ENCODE measurements at places on chromosomes 12 and 14. TPM values are rescaled to one million over a fixed set of nuclear protein-coding genes. Genes with fewer than 3 reads are reported as not detected.

KIF5A gene
- total RNA-seq = 0.99 TPM

SMCO2 gene
- not detected for total RNA-seq

SP7 gene
- total RNA-seq = not detected

FGF6 gene
- not detected for total RNA-seq

NELL2 gene
- total RNA-seq = 8.1 TPM

IGFBP6 gene
- 133 TPM for total RNA-seq

TEP1 gene
- 38.7 TPM for total RNA-seq

KRT77 gene
- total RNA-seq = not detected

UNC79 gene
- not detected for total RNA-seq

NT5DC3 gene
- 11.0 TPM for total RNA-seq

SYT1 gene
- 12.3 TPM for total RNA-seq

KCNA5 gene
- total RNA-seq = 0.13 TPM

LHX5 gene
- not detected for total RNA-seq

DNA sequence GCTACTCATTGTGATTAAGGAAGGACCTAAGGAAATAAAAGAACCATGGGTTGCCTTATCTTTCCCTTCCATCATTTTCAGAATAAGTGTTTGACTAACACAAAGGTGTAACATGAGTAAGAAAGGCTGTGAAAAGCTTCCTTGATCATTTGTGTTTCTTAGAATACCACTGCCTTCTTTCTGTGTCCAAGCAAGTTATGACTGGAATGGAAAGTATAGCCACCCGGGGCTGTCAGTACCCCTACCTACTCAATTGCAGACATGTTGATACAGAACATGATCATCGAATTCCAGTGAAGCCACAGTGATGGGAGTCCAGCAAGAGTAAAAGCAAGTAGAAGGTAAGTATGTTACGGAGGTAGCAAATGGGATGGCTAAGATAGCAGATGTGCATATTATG, 209.8 kb downstream of the PELI2 start:
- no peak for DNase-seq

GRCh38 chr12:34625116-34625515, 602.8 kb downstream of the ALG10 start:
- DNase-seq = no peak

GRCh38 chr12:23699031-23699430, 250.4 kb downstream of the SOX5 start:
- DNase-seq = no peak

DNA sequence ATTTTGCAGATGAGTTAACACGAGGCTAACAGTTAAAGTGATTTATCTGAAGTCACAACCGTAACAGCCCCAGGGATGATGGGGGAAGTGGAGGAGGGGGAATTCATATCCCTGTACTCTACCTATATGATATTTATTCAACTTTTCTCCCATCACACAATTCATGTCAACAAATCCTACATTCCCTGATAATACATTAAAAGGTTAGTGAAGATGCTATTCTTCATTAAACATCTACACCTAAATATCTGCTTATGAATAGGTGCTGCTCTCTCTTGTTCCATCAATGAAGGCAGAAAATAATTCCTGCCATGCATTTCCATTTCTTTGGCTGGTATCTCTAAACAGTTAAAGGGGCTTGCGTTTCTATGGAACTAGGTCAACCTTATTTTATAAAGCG, 6.8 kb downstream of the YBX3 start:
- DNase-seq = no peak

DNA sequence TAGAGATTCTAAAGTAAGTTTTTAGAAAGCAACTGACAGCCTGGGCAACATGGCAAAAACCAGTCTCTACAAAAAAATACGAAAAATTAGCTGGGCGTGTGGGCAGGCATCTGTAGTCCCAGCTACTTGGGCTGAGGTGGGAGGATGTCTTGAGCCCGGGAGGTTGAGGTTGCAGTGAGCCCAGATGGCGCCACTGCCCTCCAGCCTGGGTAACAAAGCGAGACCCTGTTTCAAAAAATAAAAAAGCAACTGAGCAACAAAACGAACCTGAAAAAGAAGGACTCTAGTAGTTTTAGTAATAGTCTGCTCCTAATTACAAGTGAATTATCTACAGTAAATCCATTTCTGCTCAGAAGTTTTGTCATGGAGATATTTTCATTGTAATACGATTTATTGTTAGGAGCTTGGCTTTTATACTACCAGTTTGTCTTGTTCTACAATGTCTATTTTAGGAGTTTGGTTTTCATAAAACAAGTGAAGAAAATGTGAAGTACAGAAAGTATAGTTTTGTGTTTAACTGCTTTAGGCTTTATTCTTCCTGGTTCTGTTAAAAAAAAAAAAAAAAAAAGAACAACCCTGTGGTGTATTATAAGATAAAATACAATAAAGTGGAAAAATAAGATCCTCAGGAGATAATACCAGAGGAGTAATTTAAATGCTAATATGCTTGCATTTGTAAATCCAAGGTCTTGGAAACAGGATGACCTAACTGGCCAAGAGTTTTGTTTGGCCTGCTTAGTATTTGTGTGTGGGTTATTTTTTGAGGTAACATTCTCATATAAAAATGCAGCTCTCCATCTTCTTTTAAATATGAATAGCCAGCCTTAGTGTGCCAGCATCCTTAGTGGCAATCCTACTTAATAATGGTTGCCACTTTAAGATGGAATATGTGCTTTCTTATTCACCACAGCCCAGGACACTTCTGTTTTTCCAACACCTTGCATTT, 2.8 kb downstream of the TMX1 start:
- DNase-seq = no peak

DNA sequence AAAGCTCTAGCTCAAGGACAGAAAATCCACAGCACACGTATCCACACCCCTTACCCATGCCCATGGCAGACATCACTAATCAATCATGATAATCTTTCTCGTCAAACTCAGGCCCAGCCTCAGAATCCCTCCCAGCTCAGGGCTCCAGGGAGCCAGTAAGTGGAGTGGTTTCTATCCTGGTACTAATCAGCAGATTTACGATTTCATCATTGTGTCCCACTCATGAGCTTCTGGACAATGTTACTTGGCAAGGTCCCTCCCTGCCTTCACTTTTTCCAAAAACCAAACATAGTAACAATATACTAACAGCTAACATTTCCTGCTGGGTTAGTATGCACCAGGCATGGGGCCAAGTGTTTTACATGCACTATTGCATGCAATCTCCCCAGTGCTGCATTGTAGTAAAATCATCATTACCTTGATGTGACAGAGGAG, 45.8 kb upstream of the NCOR2 start:
- no peak for DNase-seq

DNA sequence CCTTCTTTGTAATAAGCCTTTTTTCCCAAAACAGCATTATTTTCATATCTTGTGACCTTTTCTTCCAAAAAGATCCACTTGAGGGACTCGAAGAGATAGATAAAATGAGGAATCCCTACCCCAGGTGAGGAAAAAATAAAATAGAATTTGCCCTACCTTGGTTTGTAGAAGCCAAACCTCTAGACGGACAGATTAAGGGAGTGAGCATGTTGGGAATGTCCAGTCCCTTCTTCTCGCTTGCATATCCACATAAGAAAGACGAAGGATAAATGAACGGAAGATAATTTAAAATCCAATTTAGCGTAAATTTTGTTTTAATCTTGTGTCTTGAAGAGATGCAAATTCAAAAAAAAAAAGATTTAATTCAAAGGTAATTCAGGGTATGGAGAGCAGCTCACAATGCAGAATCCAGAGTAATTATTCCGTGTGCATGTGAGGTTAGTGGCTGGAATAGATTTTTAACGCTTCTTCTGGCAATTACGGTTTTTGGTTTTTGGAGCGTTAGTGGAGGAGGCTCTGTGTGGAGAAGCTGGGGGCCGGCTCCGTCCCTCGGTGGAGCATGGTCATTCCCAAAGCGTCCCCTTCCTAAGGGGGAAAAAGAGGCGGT, 1.5 kb downstream of the GRIN2B start:
- no peak for DNase-seq

- DNase-seq = no peak
These were observed 7.1 kb upstream of the PNMA1 start for GRCh38 chr14:73721101-73721821.

DNA sequence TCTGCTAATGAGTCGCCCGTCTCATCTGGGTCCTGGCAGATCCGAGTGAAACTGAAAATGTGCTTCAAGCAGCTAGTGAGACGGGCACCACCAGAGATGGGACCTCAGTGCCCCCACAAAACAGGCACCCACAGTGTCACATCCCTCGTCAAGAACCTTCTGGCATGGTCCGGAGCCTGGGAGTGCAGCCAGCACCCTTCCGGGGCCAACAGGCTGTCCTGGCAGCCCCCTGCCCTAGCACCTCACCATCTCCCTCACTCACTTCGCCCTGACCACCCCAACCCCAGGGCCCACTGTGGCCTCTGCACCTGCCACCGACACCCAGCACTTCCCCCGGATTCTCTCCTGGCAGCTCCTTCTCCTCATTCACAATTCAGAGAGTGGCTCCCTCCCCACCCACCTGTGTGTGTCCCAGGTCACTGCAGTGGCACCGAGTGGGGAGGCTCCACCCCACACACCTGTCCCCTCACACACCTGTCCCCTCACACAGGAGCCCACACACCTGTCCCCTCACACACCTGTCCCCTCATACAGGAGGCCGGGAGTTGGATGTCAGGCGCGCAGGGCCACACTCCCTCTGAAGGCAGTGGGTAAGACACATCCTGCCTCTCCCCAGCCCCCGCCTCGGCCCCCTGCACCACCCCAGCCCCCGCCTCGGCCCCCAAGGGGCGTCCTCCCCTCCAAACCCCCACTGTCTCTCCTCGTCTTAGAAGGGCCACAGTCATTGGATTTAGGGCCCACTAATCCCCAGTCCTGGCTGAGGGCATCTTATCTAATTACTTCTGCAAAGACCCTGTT, 7.9 kb downstream of the GALNT9 start:
- no peak for DNase-seq

DNA sequence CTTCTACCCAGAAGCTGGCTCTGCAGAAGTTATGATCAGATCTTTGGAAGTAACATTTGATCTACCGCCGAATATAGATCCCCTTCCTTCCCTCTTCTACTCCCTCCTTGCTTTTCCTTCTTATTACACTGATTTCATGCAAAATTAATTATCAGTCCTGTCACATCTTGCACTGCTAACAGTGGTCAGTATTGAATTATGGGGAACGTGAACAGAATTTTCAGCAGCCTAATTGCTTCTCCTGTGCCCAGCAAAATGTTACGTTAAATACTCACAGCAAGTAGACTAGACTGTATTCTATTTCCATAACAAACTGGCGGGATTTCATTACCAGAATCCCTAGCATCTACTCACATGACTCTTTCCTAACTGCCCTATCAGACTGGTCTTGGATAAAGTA, 596.9 kb downstream of the DIO2 start:
- DNase-seq = no peak

DNA sequence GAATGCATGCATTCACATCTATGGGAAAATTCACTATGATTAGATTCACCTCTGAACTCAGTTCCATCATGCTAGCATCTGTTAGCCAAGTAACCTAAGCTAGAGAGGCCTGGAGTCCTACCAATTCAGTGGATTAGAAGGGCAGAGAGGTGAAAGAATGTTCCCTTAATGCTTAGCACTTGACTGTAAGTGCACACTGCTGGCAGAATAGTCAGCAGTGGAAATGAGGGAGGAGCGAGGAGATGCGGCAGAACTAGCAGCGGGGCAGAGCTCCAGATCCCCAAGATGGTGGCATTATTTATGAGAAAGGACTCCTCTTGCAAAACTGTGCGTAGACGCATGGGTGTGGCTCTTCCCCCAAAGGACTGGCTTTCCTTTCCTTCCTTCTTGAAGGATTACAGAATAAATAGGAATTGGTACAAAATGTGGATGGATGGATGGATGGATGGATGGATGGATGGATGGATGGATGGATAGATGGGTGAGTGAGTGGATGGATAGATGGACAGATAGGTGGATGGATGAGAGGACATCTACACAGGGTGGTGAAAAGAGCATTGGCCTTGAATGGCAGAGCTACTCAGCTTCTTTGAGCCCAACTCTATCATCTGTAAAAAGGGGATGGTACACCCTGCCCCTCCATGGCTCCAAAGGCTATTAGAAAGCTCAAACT, 227.2 kb downstream of the CHST11 start:
- DNase-seq = no peak

DNA sequence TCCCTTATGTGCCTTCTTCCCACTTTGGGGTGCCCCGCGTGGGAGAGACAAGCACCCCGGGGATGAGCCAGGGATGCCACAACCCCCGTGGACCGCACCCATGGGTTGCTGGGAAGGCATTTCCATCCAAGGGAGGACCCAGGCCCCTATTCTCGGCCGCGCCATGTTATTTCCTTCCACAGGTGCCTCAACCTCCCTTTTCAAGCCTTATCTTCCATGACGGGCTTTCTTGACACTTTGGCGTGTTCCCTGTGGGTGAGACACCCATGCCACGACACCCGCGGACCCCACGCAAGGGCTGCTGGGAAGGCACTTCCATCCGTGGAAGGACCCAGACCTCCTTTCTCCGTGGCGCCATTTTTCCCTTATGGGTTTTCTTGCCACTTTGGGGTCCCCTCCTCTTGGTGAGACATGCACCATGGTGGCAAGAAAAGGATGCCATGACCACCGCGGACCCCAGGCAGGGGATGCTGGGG, 269.2 kb downstream of the ALG10 start:
- no peak for DNase-seq

DNA sequence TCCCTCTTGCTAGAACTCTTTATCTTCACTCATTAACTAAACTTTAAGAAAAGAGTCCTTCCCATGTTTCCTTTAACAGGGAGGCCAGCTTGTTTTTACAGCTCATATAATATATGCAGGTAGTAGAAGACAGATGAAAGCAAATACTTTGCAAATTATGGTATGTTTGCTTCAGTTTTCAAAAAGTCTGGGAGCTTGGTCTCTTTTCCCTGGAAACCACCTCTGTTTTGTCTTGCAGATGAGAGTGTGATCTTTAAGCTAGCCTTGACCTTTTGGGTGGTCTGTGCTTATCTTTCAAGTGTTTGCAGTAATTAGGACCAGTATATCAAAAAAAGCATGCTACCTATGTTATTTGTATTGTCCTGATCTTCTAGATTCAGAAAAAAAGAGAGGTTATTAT, 62.7 kb downstream of the ERC1 start:
- DNase-seq = no peak

- no peak for DNase-seq
These were observed 40.3 kb upstream of the NTF3 start for GRCh38 chr12:5391653-5392052.

DNA sequence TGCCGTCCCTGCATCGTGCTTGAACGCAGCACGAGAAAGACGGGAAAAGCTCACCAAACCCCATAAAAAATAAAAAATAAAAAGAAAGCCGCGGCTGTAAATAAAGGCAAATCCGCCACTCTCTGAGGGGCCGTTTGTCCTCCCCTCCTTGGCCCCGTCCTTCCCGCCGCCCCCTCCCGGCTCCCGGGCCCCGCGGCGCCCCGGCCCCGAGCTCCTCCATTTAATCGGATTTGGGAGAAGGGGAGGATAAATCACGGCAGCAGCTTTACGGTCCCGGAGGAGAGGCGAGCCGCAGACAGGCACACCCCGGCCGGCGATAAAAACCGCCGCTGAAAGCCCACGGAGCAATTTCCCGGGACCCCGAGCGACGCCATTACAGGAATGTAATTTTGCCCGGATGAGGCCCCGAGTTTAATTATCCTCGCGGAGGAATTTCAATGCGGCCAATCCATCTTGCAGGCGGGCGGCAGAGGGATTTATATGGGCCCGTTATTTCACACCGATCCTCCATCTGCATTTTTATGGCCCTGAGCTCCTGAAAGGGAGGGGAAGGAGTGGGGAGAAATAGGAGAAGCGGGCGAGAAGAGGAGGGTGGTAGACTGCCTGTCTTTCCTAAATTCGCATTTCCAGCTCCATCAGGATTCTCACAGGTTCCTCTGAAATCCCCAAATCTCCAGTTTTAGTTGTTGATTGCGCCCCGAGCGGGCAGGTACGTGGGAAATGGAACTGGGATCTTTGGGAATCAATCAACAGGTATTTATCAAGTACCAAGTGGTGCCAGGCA, 1.3 kb upstream of the ATP5MC2 start:
- DNase-seq = no peak

GRCh38 chr14:46048127-46048526, 603.5 kb downstream of the RPL10L start:
- DNase-seq = no peak

Measured in ureter (tissue), 1 donor.